Melanocyte of skin (primary cell): ENCODE measurements at places on chromosomes 13 and 19. TPM values are rescaled to one million over a fixed set of nuclear protein-coding genes. Genes with fewer than 3 reads are reported as not detected.

LGI4 gene
- 0.15 and 0.33 TPM in 2 replicates for total RNA-seq

CAPN12 gene
- total RNA-seq: not detected in 2 replicates

TMC4 gene
- total RNA-seq: 0.36 and 1.0 TPM in 2 replicates

SUGP1 gene
- total RNA-seq: 17.6 and 25.8 TPM in 2 replicates

MTUS2 gene
- not detected in 2 replicates for total RNA-seq

CABP5 gene
- not detected in 2 replicates for total RNA-seq

FUZ gene
- 28.3 and 29.3 TPM in 2 replicates for total RNA-seq

ZNF443 gene
- total RNA-seq: 1.5 and 2.0 TPM in 2 replicates

SWSAP1 gene
- 1.4 and 2.9 TPM in 2 replicates for total RNA-seq

ADGRE2 gene
- total RNA-seq: 0.73 and 1.4 TPM in 2 replicates

DAZAP1 gene
- total RNA-seq: 61.6 and 66.9 TPM in 2 replicates

CCDC8 gene
- 4.6 and 5.7 TPM in 2 replicates for total RNA-seq

RAVER1 gene
- total RNA-seq: 8.7 and 13.1 TPM in 2 replicates

BEST2 gene
- under 0.01 TPM in 1 of 2 replicates, not detected in the other for total RNA-seq

SLC25A41 gene
- total RNA-seq: not detected in 2 replicates

MAMSTR gene
- total RNA-seq: 0.73 and 1.0 TPM in 2 replicates

IGSF23 gene
- not detected in 2 replicates for total RNA-seq

C13orf42 gene
- total RNA-seq: not detected in 2 replicates

PIN1 gene
- total RNA-seq: 84.7 and 119 TPM in 2 replicates

LILRB4 gene
- not detected in 2 replicates for total RNA-seq

CYP2F1 gene
- not detected in 2 replicates for total RNA-seq

ZNF226 gene
- total RNA-seq: 14.1 and 16.4 TPM in 2 replicates

SHC2 gene
- total RNA-seq: 0.73 and 1.0 TPM in 2 replicates

GGN gene
- not detected in 2 replicates for total RNA-seq

PSG1 gene
- total RNA-seq: 0.36 TPM in 1 of 2 replicates, not detected in the other

SIGLEC6 gene
- total RNA-seq: not detected in 2 replicates

ZNF699 gene
- 4.2 and 5.3 TPM in 2 replicates for total RNA-seq

GGACT gene
- 3.4 and 8.0 TPM in 2 replicates for total RNA-seq

CEACAM16 gene
- not detected in 2 replicates for total RNA-seq

ZNF682 gene
- 2.1 and 2.9 TPM in 2 replicates for total RNA-seq

CRLF1 gene
- total RNA-seq: not detected in 2 replicates

ATP1A3 gene
- total RNA-seq: not detected in 2 replicates

ZNF540 gene
- total RNA-seq: 0.33 and 1.1 TPM in 2 replicates

TEX29 gene
- total RNA-seq: not detected in 2 replicates

ZNF738 gene
- 5.3 and 6.6 TPM in 2 replicates for total RNA-seq

FEM1A gene
- 18.9 TPM in 2 replicates for total RNA-seq

ELSPBP1 gene
- not detected in 2 replicates for total RNA-seq

MAP1S gene
- 15.5 and 24.0 TPM in 2 replicates for total RNA-seq

ZNF865 gene
- 1.5 and 2.3 TPM in 2 replicates for total RNA-seq

DCAF15 gene
- total RNA-seq: 12.4 and 14.9 TPM in 2 replicates

CEACAM21 gene
- total RNA-seq: not detected in 2 replicates

LGALS7B gene
- total RNA-seq: not detected in 2 replicates

SUGT1 gene
- total RNA-seq: 17.9 and 34.5 TPM in 2 replicates

IGLON5 gene
- total RNA-seq: not detected in 2 replicates

LILRA6 gene
- total RNA-seq: not detected in 2 replicates

MCEMP1 gene
- not detected in 2 replicates for total RNA-seq

GAPDHS gene
- total RNA-seq: 10.3 and 24.7 TPM in 2 replicates

ZNF574 gene
- total RNA-seq: 22.3 and 22.5 TPM in 2 replicates

ZNF577 gene
- total RNA-seq: 3.0 and 4.3 TPM in 2 replicates

C19orf38 gene
- total RNA-seq: under 0.01 and 0.69 TPM in 2 replicates

OSCAR gene
- total RNA-seq: not detected in 2 replicates

METTL21C gene
- not detected in 2 replicates for total RNA-seq

TPTE2 gene
- not detected in 2 replicates for total RNA-seq

VSTM1 gene
- total RNA-seq: not detected in 2 replicates

ALOX5AP gene
- total RNA-seq: not detected in 2 replicates

PLPPR3 gene
- total RNA-seq: 0.33 TPM in 1 of 2 replicates, not detected in the other
